Left renal cortex interstitium (tissue), 4 donors: ENCODE measurements at places on chromosomes 16 and 17. TPM values are rescaled to one million over a fixed set of nuclear protein-coding genes. Genes with fewer than 3 reads are reported as not detected.

GRCh38 chr16:67101311-67102082 lies 8.2 kb upstream of the PHAF1 start:
- no peak for DNase-seq

GRCh38 chr16:60641067-60641665 lies 1395.1 kb downstream of the CDH8 start:
- DNase-seq = no peak

DNA sequence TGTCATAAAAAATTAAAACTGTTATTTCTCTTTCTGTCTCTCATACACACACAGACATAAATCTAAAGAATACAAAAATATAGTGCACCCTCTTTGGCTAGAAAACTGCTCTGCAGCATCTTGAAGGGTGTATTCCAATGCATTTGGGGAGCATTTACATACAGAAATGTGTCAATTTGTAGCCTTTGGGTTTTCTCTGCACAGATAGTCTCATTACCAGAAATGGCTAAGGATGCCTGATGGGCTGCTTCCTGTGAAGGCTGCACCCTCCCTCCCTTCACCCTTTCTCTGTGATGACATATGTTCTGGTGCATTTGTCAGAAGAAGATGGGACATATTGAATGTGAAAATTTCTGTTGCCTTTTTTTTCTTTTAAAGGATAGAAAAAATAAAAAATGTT lies 1239.3 kb downstream of the CDH11 start:
- DNase-seq = no peak

DNA sequence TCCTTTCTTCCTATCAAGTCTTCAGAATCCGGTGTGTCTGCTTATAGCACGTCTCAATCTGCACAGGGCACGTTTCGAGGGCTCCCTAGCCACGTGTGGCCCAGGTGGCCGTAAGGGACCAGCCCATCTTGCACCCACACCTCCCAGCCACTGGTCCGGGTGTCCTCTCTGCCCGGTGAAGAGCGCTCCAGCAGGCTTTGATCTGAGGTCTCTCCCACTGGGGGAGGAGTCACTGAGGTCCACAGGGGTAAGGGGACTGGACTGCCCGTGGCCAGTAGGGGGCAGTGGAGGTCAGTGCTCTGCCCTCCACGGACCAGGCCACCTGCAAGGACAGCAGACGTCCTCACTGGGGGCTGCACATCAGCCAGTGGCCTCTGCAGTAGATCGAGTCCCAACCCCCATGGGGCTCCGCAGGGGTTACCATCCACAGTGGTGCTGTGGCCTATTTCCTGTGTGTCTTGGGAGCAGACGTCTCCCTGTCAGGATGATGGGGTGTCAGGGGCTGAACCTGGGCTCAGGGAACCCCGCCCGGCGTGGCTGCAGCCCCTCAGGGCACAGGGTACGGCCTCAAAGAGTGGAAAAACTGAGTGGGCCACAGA lies 204.1 kb upstream of the CIBAR2 start:
- no peak for DNase-seq

DNA sequence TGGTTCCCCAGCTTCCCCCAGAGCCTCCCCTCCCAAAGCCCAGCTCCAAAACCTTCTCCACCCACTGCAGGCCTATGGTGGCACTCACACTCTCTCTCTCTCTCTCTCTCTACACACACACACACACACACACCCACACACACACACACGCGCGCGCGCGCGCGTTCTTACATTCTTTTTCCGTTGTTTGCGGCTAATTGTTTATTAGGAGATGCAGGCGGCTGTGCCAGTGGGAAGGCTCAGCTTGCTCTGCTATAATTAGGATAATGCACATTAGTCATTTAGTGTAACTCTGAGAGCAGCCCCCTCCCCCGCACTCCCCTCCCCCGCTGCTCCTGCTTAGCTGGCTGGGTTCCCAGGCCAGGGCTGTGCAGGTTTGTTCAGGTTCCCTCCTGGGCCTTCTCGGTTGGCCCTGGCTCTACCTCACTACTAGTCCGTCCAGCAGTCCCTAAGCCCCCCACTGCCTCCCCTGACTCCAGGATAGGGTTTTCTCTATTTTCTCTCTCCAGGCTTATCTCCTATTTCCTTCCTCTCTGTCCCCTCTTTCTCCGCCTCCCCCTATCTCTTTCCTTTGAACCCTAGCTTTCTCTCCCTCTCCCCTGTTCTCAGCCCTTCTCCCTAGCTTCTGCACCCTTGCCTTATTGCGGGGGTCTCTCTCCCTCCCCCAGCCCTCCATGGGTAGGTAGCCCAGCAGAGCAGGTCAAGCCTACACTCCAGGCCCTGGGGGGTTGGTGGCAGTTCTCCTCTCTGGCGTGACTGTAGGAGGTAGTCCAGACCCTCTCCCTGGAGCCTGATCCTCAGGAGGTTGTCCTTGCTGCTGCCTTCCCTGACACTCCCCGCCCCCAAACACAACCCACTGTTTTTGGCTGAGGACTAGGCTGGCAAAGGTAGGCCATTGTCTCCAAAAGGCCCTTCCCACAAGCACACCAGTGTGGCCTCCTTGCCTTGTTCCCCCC lies 34.0 kb downstream of the TMEM132E start:
- no peak for DNase-seq

KRTAP4-4 gene
- polyA plus RNA-seq = not detected

MARCHF10 gene
- polyA plus RNA-seq = 1.5 TPM

PDILT gene
- not detected for polyA plus RNA-seq

TAF1C gene
- polyA plus RNA-seq = 33.2 TPM
